Chondrocyte (in vitro differentiated cells): ENCODE measurements at places on chromosomes 3 and 15. TPM values are rescaled to one million over a fixed set of nuclear protein-coding genes. Genes with fewer than 3 reads are reported as not detected.
A peak's percentile ranks its signal among the peaks of the same experiment; 100 is the strongest.

- H3K4me1 ChIP-seq = no peaks in the 10 kb centered on the region
- no peaks in the 10 kb centered on the region for H3K36me3 ChIP-seq
- H3K4me3 ChIP-seq = no peak overlapping the region
- H3K27me3 ChIP-seq = peaks cover 15% of the 10 kb centered on the region
Observed at GRCh38 chr15:54577476-54578250, 599.4 kb downstream of the UNC13C start.

DNA sequence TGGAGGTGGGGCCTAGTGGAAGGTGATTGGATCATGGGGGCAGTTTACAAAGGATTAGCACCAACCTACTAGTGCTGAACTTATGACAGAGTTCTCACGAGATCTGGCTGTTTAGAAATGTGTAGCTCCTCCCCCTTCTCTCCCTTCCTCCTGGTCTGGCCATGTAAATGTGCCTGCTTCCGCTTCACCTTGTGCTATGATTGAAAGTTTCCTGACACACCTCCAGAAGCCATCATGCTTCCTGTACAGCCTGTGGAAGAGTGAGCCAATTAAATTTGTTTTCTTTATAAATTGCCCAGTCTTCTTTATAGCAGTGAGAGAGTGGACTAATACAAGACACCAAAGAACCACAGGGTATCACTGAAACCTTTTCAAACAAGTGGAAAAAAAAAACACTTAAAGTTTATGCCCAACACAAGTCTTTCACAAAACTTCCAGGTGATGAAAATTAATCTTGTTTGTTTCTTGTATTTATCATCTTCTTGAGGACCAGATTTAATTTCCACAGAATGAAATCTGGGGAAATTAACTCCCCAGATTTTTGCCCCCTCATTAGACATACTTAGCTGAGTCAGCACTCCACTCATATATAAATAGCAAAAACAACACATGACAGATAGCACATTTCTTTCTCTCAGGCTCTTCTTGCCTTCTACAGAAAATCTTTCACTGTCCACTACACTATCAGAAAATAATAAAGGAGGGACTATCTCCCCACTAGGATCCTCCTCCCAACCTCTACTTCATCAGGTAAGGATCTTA lies 847.2 kb downstream of the TUSC7 start:
- DNase-seq = no peak
- peaks cover 2% of the 10 kb centered on the region for H3K4me1 ChIP-seq
- H3K4me3 ChIP-seq = no peak overlapping the region
- peaks cover 4% of the 10 kb centered on the region for H3K27me3 ChIP-seq
- no peaks in the 10 kb centered on the region for H3K36me3 ChIP-seq

DNA sequence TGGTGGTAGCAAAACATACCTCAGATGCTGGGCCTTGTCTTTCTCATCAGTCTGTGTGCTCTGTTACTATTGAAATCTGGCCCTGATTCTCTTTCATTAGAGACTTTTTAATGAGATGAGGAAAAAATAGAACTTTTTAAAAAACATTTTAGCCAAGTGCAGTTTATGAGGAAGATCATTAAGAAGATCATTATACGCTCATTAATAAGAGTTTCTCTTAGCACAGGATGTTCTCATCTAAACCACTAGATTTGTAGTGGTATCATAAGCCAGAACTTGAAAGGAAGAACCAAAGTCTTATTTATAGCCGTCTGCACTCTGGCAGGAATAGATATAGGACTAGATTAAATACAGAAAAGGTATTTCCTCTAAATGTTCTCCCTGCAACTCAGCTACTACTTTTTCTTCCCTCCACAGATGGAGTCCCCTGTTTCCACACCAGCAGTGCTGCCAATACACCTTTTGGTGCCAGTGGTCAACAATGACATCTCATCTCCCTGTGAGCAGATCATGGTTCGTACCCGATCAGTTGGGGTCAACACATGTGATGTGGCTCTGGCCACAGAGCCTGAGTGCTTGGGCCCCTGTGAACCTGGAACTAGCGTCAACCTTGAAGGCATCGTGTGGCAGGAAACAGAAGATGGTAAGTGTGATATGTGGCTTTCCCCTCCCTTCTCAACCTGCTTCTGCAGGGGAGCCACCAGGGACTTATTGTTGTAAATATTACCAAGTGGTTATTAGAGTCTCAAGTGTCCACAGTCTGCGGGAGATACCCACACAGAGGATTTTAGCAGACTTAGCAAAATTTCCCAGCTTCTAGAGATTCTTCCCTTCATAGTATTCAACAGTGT lies 152.8 kb downstream of the RBPMS2 start:
- no peak overlapping the region for H3K27ac ChIP-seq
- H3K27me3 ChIP-seq = no peaks in the 10 kb centered on the region
- no peak overlapping the region for H3K4me3 ChIP-seq
- H3K4me1 ChIP-seq = peaks cover 32% of the 10 kb centered on the region
- no peak for DNase-seq

DNA sequence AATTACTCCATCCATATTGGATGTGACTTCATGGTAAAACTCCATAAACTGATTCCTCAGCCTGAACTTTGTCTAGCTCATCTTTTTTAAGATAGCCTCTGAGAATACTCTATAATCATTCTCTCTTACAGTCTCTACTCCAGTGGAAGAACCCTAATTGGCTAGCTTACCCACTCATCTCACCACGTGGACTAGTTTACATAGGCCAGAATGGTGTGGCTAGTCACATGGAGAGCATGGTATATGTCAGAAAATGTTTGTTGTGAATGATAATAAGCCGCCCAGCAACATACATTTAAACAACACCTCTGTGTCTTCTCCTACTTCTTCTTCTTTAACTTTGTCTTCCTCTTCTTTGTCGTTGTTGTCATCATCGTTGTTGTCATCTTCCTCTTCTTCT lies 389.2 kb upstream of the LRRC3B start:
- no peaks in the 10 kb centered on the region for H3K27me3 ChIP-seq
- H3K27ac ChIP-seq = no peak overlapping the region
- no peaks in the 10 kb centered on the region for H3K36me3 ChIP-seq
- H3K4me1 ChIP-seq = no peaks in the 10 kb centered on the region
- DNase-seq = no peak

DNA sequence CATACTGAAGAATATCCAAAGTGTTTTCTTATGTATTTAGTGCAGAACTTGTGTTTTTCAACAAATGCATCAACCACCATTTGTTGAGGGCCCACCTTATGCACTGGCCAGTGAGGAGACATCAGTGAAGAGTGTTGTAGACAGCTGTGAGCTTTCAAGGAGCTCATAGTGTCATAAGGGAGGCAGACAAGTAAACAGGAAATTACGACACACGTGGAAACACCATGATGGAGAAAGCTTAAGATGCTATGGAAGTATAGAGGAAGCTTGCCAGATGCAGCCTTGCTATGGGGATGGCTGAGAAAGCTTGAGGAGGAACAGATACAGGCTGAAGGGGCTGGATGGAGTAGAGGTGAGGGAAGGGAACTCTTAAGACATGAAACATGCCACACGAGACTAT lies 50.8 kb upstream of the PSMD6 start:
- DNase-seq = no peak
- H3K4me3 ChIP-seq = no peak overlapping the region
- H3K36me3 ChIP-seq = no peaks in the 10 kb centered on the region
- peaks cover 7% of the 10 kb centered on the region for H3K4me1 ChIP-seq
- no peaks in the 10 kb centered on the region for H3K27me3 ChIP-seq

Gene IQCH
- total RNA-seq = 1.00 to 1.4 TPM (median 1.0 TPM) in 3 replicates

Gene CFAP91
- 0.29 TPM in 1 of 3 replicates, not detected in the others for total RNA-seq

GRCh38 chr15:100999369-100999768 lies 80.2 kb downstream of the LRRK1 start:
- no peaks in the 10 kb centered on the region for H3K27me3 ChIP-seq
- H3K27ac ChIP-seq = no peak overlapping the region
- no peaks in the 10 kb centered on the region for H3K4me1 ChIP-seq
- no peak for DNase-seq
- no peak overlapping the region for H3K4me3 ChIP-seq

- peaks cover 5% of the 10 kb centered on the region for H3K27me3 ChIP-seq
- H3K36me3 ChIP-seq = no peaks in the 10 kb centered on the region
- H3K4me1 ChIP-seq = no peaks in the 10 kb centered on the region
- DNase-seq = no peak
- no peak overlapping the region for H3K27ac ChIP-seq
- H3K4me3 ChIP-seq = no peak overlapping the region
Observed at GRCh38 chr3:63593779-63594178, 58.7 kb upstream of the SNTN start.

Gene EFCC1
- 0.13 TPM in 1 of 3 replicates, not detected in the others for total RNA-seq

- no peak for DNase-seq
- H3K27ac ChIP-seq = no peak overlapping the region
- H3K4me1 ChIP-seq = no peaks in the 10 kb centered on the region
Observed at GRCh38 chr15:61314427-61314826, 85.3 kb upstream of the RORA start.

- H3K27me3 ChIP-seq = no peaks in the 10 kb centered on the region
- H3K4me3 ChIP-seq = no peak overlapping the region
- peaks cover 15% of the 10 kb centered on the region for H3K36me3 ChIP-seq
- H3K4me1 ChIP-seq = peaks cover 2% of the 10 kb centered on the region
- no peak overlapping the region for H3K27ac ChIP-seq
- DNase-seq = no peak
Observed at GRCh38 chr3:169993761-169994160, 27.2 kb downstream of the SEC62 start.

- no peaks in the 10 kb centered on the region for H3K4me1 ChIP-seq
- no peak for DNase-seq
- peaks cover 27% of the 10 kb centered on the region for H3K27me3 ChIP-seq
Observed at GRCh38 chr15:77753939-77754338, 121.2 kb upstream of the LINGO1 start.

Gene CHRM5
- not detected in 3 replicates for total RNA-seq

GRCh38 chr15:93110502-93111040 lies 21.6 kb upstream of the RGMA start:
- H3K4me1 ChIP-seq = peaks cover 7% of the 10 kb centered on the region
- H3K36me3 ChIP-seq = peaks cover 3% of the 10 kb centered on the region
- DNase-seq = no peak
- H3K27ac ChIP-seq = no peak overlapping the region
- H3K4me3 ChIP-seq = no peak overlapping the region

- H3K27me3 ChIP-seq = no peaks in the 10 kb centered on the region
- H3K4me3 ChIP-seq = no peak overlapping the region
- no peak overlapping the region for H3K27ac ChIP-seq
- DNase-seq = no peak
Observed at GRCh38 chr3:47299381-47300318, 16.9 kb downstream of the KLHL18 start.

DNA sequence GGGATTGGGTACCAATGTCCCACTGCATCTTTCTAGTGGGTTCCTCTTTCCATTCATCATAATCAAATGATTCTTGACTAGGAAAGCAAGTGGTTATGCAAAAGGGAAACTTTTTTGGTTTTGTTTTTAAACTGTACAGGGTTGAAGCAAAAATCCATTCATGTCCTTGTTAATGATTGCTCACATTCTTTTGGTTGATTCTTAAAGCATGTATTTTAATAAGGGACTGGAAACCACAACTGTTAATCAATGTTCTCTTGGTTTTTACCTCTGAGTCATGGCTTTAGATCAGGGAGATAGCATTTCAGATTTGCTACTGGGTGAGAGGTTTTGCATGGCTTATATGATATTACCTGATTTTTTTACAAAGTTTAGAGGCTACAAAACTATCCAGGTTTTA lies 371.7 kb upstream of the RGMA start:
- peaks cover 7% of the 10 kb centered on the region for H3K27me3 ChIP-seq
- peaks cover 8% of the 10 kb centered on the region for H3K4me1 ChIP-seq
- peaks cover 2% of the 10 kb centered on the region for H3K36me3 ChIP-seq
- H3K27ac ChIP-seq = no peak overlapping the region
- no peak overlapping the region for H3K4me3 ChIP-seq

Gene PSTPIP1
- not detected in 3 replicates for total RNA-seq

DNA sequence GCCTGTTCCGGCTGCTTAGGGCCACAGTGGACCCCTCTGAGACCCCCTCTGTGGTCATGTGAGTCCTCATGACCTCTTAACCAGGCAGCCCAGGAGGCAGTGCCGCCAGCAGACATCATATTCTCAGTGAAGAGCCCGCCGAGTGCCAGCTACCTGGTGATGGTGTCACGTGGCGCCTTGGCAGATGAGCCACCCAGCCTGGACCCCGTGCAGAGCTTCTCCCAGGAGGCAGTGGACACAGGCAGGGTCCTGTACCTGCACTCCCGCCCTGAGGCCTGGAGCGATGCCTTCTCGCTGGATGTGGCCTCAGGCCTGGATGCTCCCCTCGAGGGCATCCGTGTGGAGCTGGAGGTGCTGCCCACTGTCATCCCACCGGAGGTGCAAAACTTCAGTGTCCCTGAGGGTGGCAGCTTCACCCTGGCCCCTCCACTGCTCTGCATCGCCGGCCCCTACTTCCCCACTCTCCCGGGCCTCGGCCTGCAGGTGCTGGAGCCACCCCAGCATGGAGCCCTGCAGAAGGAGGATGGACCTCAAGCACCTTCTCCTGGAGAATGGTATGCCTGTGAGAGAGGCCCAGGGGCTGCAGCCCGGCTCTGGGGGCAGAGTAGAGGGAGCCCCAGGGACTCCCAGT lies 176.1 kb downstream of the TBC1D2B start:
- H3K27ac ChIP-seq = no peak overlapping the region
- H3K27me3 ChIP-seq = no peaks in the 10 kb centered on the region
- H3K36me3 ChIP-seq = peaks cover 8% of the 10 kb centered on the region
- DNase-seq = peak; percentile 86
- no peak overlapping the region for H3K4me3 ChIP-seq

GRCh38 chr3:191170097-191170496 lies 28.9 kb upstream of the OSTN start:
- no peaks in the 10 kb centered on the region for H3K36me3 ChIP-seq
- H3K27me3 ChIP-seq = peaks cover 2% of the 10 kb centered on the region
- H3K4me3 ChIP-seq = no peak overlapping the region

Gene CFAP44
- total RNA-seq = 3.5 to 12.0 TPM (median 5.7 TPM) in 3 replicates

- no peak for DNase-seq
- H3K27ac ChIP-seq = no peak overlapping the region
- H3K27me3 ChIP-seq = no peaks in the 10 kb centered on the region
- no peak overlapping the region for H3K4me3 ChIP-seq
Observed at GRCh38 chr15:66733976-66734375, 31.9 kb downstream of the SMAD6 start.

DNA sequence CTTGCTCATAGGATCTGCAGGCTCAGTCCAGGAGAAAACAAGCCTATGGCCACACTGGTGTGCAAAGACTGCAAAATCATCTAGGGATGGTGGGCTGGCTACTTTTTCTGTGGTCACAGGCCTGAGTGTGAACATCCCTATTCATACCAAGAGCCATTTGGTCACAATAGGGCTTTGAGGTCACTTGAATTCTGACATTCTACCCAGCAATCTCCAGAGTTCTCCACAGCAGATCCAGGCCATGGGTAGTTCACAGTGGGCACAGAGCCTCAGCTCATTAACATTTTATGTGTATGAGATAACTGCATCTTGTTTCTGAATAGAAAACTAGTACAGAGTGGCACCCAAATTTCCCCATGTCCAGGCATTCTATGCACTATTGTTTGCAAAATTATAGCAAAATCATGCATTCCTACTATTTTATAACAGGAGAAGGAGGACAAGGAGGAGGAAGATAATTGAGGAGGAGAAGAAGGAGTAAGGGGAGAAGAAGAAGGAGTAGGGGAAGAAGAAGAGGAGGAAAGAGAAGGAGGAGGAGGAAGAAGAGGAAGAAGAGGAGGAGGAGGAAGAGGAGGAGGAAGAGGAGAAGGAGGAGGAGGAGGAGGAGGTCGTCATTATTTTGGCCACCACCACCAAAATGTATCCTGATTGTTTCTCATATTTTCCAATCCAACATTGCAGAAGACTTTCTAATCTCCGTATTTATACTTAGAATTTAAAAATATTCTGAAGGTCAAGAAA lies 129.0 kb downstream of the SEMA6D start:
- no peak for DNase-seq
- H3K27me3 ChIP-seq = peaks cover 4% of the 10 kb centered on the region
- H3K36me3 ChIP-seq = no peaks in the 10 kb centered on the region
- no peak overlapping the region for H3K27ac ChIP-seq
- H3K4me3 ChIP-seq = no peak overlapping the region
